ENCODE measurements at places on chromosomes 7 and 10.

DNA sequence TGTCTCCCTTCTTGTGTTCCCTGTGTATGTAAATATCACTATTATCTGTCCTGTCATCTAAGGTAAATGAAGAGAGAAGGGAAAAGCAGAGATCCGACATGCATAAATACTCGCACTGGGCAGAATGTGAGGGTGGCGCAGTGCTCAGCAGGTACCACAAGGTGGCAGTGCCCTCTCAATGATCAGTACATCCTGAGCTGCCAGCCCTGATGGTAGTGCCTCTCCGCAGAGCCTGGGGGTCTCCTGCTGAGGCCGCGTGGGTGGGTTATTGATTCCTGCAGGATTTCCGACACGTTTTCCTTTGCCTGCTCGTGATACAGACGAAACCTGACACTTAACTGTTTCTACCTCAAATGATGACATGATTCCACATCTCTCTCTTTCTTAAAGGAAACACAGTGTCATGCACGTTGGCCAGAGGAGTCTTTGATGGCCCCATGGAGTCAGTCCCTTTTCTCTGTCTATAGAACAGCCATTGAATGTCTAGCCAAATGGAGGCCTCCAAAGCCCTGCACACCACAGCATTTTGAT, 19.8 kb downstream of the RGR start:
- DNase-seq, result peak; percentile 51

- no peak for DNase-seq
These were observed 35.2 kb downstream of the MGAM start for GRCh38 chr7:142030848-142031247.

- no peak for DNase-seq
These were observed 184.7 kb downstream of the MAGI2 start for GRCh38 chr7:79268730-79269129.

DNA sequence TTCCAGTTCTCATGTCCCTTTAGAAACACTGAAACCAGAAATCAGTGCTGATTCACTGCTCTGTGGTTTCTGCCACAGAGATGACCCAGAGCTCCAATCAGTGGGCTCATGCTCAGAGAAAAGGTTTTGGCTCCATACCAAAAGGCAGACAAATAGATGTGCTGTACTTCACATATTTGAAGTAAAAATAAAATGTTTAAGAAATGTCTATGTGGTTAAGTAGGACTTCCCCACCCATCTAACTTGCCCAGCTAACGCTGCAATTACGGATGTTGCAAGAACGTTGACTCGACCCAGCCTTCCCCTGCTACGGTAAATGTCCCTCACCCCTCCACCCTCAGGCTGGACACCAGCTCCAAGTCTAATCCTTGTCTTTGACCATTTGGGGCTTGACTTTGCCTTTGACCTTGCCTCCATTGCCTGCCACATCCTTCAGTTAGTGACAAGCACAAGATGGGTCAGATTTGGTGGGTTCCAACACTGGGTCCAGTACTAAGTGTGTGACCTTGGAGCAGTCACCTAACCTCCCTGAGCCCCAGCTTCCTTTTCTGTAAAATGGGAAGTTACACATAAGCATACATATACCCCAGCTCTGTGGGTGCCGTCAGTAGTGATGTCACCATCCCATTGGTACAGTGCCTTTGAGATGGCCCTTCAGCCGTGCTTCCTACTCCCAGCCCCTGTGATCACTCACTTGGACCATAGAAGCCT, 95.8 kb downstream of the CHST15 start:
- no peak for DNase-seq

DNA sequence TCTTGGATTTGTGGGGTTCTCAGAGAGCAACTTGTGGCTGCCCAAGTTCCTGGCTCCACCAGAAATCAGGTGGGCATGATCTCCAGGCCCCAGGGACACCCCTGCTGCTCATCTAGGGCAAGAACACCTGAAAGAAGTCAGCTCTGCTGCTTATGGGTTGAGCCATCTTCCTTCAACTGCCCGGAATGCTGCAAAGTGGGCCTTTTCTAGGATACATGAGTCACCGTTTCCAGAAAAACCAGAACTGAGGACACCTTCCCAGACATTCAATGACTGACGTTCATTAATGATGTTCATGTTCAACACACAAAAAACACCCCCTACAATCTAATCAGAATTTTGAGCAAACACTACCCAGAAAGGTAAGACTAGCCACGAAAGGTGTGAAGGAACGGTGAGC, 98.0 kb downstream of the MAD1L1 start:
- DNase-seq, result no peak

- no peak for DNase-seq
These were observed 219.0 kb downstream of the PTEN start for GRCh38 chr10:88082391-88082790.

- no peak for DNase-seq
These were observed 12.7 kb upstream of the DNMBP start for GRCh38 chr10:100022403-100022802.

- no peak for DNase-seq
These were observed 31.9 kb downstream of the ARL4A start for GRCh38 chr7:12719141-12719919.

DNA sequence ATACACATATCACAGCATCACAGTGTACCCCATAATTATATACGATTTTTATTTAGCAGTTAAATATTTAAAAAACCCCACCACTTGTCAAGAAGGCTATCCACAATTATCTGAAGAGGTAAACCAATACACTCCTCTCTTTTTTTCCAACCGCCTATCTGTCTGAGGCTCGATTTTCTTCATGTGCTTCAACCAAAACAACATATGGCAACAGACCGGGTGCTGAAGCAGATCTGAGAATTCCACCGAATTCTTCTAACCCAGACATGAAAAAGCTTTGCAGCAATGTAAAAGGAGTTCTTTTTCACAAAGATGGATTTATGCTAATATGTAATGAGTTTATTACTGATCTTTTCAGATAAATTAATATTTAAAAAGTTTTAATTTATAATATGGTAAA, 132.4 kb upstream of the RHEB start:
- DNase-seq, result no peak

DNA sequence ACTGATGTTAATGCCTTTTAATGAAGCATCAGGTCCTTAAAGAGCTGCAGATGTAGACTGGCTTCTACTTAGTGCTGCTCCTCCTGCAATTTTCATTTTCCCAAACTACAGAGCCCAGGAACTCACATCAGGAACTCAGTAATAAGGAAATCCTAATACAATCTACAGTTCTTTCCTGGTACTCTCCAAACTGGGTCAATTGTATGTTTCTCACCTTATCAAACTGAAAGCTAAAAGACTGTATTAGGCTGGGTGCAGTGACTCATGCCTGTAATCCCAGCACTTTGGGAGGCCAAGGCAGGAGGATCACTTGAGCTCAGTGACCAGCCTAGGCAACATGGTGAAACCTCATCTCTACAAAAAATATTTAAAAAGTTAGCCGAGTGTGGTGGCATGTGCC, 54.4 kb upstream of the DNAJB12 start:
- no peak for DNase-seq

GRCh38 chr7:44402401-44403060, 77.1 kb upstream of the CAMK2B start:
- DNase-seq, result no peak

GRCh38 chr10:90373911-90374310, 483.9 kb downstream of the HTR7 start:
- no peak for DNase-seq

GRCh38 chr7:124152859-124153692, 120.2 kb upstream of the TMEM229A start:
- DNase-seq, result no peak

DNA sequence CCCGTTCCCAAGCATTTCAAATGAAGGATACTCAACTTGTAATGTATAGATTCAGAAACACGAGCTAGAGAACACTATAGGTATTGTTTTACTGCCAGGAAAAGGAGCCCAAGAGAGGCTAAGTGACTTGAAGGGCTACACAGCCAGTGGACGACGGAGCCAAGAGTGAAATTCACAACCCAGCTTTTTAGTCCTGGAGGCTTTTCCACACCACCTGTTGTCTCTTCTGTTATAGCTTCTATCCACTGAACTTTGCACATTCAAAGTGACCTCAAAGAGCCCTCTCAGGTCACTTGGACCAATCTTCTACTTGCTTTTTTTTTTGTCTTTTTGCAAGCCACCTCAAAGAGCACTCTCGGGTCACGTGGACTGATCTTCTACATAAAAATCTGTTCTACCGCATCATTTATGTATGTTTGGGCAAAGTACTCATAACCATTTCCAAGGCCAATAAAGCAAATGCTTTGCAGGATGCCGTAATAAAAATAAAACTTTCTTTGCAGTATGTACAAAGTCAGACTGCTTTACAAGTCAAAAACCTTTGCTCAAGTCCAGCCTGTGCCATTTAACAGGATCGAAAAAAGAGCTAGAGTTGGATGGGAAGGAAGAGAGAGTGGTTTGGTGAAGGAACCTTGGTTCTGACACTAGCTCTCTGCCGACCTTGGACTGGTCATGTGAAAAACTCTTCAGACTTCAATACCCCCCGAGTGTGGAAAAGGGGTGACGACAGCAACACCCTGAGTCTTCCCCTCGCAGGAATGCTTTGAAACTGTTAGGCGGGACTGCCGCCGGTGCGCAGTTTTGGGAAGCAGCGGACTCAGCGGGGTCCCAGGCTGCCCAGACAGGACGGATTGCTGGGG, 821 bp downstream of the SLC35B4 start:
- DNase-seq, result no peak

DNA sequence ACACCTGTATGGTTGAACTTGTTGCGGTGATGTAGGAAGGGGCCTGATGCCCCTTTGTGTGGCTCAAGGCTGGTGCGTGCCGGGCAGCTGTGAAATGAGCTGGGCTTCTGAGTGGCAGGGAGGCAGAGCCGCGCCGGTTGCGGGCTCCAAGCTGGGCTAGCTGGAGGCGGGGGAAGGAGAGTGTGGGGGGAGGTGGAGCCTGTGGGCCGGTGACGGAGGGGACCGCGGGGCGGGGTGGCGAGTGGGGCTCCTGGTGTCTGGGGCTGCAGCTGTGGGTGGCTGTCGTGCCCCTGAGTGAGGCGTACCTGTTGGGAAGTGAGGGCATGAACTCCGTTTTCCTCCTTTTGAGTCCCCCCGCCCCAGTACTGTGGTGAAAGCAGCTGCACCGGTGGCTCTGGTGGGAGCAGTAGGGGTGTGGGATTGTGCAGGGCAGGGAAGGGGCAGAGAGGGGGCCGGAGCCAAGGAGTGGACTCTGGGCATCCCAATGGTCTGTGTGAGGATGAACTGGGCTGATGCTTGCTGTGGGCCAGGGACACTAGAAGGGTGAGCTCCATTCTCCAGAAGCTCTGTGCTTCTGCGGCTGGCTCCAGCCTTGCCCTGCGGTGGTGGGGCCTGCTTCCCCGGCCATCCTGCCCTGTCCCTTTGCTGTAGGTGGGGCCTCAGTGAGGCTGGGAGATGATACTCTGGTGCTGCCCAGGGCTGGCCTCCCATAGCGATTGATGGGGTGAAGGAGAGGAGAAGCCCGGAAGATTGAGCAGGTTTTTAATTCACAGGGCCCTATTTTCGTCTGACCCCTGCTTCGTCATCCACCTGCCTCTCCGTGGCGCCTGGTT, 41.7 kb downstream of the INPP5A start:
- no peak for DNase-seq

Measured in T-cell (primary cell).